ENCODE measurements at places on chromosomes 12 and 14.

DNA sequence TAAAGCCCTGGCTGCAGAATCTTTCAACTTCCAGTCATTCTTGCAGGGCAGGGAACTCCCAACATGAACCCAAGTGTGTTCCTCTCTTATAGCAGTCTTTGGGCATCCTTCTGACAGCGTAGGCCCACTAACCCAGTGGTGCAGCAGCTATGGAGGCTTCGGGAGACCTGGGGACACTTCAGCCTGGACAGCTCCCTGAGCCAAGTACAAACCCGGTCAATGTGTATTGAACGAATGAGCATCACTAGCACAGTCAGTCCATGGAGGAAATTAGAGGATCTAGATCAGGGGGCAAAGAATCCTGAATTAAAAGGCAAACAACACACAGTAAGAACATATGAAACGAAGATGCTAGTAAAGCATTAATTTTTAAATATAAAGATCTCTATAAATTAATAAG, 41.8 kb downstream of the KIAA0586 start:
- no peak for DNase-seq

DNA sequence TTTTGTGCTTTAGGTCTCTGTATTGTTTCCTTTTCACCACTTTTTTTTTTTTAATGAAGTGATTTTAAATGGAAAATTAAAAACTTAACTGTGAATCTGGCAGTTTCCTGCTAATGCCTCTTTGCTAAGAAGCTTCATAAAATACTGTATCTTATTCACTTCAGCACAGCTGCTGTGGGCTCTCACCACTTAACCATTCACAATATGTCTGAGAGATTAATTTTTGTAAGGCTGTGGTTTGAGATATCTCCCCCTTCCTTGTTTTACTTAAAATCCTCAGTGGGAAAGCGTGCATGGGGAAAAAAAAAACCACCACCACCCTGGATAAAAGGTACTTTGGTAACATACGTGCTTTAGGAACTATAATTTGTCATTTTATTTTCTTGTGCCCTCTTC, 115.9 kb downstream of the ETV6 start:
- no peak for DNase-seq

DNA sequence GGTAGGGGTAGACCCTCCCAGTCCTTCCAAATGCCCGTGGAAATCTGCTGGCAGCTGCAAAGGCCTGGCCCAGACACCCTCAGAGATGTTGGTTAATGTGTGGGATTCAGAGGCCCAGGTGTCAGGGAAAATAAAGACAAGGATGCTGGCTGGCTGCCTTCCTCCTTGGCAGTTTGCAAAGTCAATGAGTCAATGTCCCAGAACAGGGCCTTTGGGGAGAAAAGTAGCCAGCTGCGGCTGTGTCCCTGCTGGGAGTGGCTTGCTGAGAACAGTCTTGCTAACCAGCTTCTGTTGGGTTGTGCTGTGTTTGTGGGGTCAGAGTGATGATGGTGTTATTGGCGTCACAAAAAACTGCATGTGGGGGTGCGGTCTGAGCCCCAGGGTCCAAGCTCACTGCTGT, 29.2 kb downstream of the GLRX5 start:
- DNase-seq = no peak

- no peak for DNase-seq
Observed at GRCh38 chr12:100624571-100624970, 51.1 kb downstream of the GAS2L3 start.

DNA sequence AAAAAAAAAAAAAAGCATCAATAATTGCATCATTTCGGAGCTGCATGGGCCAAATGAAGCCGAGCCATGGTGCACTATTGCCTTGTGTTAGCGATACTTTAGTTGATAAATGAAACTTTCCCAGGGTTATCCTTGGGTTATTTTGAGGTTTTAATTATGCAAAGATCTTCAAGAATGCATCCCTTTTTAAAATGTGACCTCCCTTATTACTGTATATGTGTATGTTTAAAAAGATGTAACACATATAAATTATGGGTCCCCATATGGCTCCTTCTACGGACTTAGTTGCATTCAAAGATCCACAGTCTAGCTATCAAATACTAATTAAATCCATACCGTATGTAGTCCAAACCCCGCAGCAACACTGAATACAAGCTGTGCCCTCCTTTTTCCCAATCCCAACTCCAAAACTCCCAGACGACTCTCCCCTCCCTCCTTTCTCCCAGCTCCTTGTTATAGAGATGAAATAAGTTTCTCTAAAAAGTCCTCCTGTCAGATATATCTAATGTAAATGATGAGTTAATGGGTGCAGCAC, 129.3 kb upstream of the MAP1LC3B2 start:
- no peak for DNase-seq
